ENCODE measurements at places on chromosomes 3 and 15.

GRCh38 chr3:46065294-46065705 is 38.0 kb upstream of the XCR1 start:
- peak; percentile 75 for DNase-seq

- no peak for DNase-seq
Measured at GRCh38 chr15:49085696-49086459, 39.6 kb upstream of the SECISBP2L start.

DNA sequence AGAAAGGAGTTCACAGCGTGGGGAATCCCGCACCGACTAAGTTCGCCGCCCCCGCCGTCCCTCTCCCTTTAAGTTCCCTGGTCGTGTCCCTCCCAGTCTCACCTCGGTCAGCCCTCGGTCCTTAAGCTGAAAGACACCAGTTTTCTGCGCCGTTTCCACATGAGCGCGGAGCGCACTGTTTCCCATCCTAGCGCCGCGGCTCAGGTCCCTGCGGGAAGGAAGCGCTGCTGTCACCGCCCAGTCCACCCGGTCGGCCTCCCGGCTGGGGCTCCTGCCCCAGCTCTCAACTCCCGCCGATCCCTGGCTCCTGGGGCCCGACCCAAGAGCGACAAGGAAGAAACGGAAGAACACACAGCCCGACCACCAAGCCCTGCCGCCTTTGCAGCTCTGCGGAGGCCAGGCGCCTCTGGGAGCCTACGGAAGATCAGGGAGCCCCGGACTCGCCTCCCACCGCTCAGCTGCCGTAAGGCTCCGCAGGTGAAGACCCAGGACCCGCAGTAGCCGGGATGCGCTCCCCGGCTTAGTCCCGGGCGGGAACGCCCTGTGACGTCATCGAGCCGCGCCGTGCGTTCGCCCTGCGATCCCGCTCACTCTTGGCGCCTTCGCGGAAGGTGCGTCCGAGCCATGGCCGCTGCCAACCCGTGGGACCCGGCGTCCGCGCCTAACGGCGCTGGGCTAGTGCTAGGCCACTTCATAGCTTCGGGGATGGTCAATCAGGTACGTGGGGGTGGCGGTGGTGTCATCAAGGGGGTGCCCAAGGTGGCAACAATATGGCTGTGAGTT is at the start of the genes HAUS2 and LRRC57:
TSS of gene HAUS2 (plus strand) at position 590 of the 783 bp plus-strand sequence. CDS start at position 625, 35 bp downstream.
TSS of gene LRRC57 (minus strand) at position 545 of the 783 bp plus-strand sequence. CDS start at position 186, 359 bp downstream.
- peak; percentile 87 for DNase-seq

GRCh38 chr3:151227266-151227806 is 24.3 kb upstream of the GPR171 start:
- no peak for DNase-seq

DNA sequence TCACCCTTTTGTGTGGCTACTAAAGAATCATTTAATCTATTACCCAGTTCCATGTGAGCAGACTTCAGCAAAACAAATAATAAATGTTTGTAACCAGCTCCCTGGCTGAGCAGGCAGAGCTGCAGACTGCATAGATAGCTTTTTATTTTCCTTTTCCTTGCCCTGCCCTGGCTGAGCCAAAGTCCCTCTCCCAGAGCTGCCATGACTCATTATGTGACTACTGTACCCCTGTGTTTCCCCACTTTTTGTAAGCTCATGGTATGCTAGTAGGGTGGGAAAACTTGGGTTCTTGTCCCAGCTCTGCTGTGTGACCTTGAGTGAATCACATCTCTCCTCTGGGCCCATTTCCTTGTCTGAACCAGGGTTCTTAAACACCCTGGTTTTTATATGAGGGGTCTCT is 127.5 kb downstream of the CLSTN2 start:
- DNase-seq: no peak

- no peak for DNase-seq
Measured at GRCh38 chr3:10434938-10435336, 70.4 kb downstream of the ATP2B2 start.

DNA sequence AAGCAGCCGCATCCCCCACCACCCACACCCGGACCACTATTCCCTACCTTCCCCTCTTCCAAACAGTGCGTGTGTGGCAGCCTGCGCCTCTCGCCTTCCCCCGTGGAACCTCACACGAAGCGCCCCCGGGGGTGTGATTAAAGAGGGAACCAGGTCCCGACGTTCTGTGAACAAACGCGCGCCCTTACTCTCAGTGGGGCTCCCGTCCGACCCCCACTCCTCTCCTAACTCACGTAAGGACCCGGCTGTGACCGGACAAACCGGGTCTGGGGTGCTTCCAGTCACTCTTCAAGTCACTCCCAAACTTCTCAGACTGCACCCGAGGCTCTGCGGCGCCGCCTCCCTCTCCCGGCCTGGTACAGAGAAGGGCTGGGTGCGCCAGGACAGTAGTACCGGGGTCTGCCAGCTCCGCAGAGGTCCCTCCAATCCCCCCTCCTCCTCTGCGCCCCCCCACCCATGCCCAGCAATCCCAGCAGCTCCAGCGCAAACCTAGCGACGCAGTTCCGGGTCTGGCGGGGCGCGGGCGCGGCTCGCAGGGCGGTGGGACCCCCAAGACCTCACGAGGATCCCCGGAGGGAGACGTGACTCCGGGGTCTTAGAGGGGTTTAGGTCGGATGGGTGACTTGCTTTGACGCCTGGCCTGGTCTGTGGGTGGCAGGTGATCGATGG is 574 bp downstream of the DUOXA1 start:
- DNase-seq: no peak

DNA sequence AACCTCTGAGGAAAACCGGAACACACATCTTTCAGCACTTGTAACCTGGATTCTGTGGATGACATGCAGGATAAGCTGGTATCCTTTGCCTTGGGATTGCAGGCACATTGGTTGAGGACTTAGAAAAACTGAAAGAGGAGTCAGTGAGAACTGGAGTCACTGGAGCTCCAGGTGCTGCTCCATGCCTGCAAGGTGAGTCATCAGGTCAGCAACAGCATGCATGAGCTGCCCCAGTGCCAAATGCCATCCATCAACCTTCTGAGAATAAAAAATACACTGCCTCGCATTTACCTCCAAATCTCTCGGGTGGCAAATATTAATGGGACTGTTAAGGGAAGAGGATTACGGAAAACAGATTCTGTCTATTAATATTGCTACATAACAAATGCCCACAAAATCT is 729.1 kb downstream of the NTRK3 start:
- DNase-seq: no peak

GRCh38 chr3:124639406-124640237 is 90.6 kb upstream of the UMPS start:
- DNase-seq: no peak

DNA sequence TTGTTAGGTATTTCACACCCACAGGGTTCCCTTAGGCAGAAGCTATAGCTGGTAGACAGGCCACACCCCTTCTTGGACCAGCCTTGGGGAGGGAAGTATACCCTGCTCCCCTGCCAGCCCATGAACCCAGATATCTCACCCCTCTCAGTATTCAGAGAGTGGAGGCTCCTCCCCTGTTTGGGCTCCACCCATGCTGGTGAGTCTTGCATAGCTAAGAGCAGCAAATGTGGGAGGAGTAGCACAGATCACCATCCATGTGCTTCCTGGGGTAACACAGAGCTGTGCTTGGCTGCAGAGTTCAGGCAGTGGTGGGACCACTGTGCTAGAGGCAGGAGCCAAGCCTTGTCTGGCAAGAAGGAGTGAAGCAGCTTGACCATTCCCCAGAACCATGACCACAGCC is 427.2 kb downstream of the ZIC1 start:
- DNase-seq: no peak

DNA sequence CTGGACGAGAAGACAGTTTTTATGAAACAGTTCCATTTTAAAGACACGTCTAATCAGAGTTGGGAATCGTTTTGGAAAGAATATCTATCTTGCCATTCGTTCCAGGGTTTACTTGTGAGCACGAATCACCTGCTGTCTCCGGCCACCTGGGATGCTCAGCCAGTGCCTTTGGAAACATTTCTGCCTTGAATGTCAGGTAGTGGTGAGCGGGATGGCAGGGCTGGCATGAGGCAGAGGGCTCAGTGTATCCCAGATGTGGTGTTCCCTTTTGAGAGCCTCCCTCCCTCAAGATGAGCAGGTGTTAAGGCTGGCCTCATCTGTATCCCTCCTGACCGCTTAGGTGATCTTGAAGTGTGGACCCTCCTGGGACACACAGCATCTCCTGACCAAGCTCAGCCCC is 47.9 kb upstream of the PLXNA1 start:
- no peak for DNase-seq

DNA sequence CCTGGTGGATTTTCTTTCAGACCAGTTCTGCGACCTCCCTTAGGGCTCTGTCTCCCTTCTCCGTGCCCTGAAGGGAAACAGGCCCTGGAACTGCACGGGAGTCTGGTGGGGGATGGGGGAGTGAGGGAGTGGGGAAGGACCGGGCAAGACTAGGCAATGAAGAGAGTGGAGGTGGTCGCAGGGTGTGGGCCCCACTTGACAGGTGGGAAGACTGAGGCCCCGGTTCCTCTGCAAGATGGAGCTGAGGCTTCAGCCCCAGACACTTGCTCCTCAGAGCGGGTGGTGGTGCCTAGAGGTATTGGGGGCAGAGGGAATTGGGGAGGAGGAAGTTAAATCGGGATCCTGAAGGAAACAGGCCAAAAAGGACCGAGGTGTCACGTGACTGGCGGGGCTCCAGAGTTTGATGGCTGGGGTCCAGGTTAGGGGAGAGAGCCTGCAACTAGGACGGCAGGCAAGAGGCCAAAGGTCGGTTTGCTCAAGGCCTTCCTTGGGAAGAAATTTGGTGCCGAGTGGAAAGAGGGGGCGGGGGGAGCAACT is 597 bp upstream of the CAMK1 start:
- no peak for DNase-seq

DNA sequence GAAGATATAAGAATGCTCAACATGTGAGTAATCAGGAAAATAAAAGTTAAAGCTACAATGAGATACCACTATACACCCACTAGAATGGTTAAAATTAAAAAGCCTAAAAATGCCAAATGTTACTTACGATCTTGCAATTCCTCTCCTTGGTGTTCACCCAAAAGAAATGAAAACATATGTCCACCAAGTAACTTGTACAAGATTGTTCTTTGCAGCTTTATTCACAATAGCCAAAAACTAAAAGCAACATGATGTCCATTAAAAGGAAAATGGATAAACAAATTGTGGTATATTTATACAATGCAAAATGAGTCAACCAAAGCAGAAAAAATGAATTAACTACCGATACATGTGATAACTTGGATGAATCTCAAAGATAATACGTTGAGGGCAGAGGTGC is 301.6 kb upstream of the THBS1 start:
- no peak for DNase-seq

DNA sequence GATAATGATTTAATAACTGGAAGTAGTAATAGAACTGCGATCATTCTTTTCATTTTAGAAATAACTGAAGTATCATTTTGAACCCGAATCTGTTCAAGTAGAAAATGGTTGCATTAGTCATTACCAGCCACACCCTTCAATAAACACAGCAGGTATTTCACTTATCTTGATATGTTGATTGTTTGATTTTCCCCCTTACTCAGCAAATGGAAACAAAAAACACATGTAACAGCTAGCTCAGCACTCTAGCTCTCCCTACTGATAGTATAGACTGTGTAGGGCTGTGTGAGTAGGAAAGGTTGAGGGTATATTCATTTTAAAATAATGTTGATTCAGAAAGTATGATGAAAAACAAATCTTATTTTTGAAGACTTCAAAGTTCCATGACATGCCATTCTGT is 1.1 kb upstream of the GPR149 start:
- DNase-seq: no peak

DNA sequence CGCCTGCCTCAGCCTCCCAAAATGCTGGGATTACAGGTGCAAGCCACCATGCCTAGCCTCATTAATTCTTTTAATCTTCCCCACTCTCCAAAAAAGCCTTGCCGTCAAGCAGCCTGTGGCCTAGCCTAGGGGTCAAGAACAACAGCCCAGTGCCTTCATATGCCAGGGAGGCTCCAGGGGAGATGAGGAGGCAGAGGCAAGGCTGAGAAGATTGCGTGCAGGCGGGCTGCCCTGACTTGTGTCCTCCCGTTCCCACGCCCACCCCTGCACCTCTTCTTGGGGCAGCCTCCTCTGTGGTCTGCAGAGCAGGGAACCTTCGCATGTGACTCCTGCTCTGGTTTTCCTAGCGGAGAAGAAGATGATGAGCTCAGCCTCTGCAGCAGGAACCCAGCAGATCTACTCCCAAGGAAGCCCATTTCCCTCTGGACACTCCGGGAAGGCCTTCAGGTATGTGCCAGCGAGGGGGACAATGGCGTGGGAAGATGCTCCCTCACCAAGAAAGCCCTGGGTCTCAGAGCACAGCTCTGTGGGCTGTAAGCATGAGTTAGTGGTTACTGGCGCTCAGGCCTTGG is 118.5 kb upstream of the ABHD17C start:
- no peak for DNase-seq

DNA sequence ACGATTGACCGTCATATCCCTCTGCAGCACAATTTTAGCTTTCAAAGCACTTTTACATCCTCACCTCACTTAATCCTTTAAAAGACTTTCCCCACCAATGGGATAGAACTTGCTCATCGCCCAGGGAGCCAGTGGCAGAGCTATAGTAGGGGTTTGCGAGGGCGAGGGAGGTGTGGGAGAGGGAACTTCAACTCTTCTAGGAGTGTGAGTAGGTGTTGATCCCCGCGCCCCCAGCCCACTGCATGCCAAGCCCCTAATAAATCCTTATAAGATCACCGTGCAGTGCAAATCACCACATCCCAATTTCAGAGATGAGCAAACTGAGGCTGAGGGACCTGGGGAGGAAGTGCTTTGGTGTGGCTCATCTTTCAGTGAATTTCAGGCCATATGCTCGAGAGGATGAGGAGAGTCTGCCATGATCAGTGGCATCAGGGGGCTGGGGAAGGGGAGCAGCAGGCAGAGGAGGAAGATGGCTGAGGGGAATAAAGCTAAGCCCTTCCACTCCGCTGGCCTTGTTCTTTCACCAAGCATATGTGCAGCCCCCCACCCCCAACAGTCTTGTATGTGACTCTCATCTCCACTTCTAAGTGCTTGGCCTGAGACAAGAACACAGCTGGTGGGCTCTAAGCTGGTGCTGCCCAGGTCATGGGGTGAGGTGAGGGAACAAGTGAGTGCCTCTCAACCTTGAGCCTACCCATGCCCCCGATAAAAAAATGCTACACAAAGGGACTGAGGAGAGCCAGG is 5.1 kb downstream of the INSYN1 start:
- DNase-seq: no peak

GRCh38 chr3:105158286-105158685 is 208.4 kb upstream of the ALCAM start:
- no peak for DNase-seq

DNA sequence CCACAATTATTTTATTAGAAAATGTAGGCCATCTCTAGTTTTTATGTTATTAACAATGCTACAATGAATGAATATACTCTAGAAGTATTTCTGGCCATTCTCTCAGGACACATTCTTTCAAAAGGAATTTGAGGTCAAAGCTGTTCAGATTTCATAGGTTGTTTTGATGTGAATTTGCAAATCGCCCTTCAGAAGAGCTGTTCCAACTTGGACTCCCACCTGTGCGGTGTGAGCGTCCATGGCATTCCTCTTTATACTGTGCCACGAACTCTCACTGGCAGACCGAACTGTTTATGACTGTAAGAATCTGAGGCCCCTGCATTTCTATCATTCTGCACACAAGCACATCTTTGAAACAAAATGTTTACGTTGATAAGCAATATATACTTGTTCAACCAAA is 18.6 kb upstream of the SLC24A5 start:
- no peak for DNase-seq
